Renal cortex interstitium (tissue), 15 donors: ENCODE measurements at places on chromosomes 1 and 21. TPM values are rescaled to one million over a fixed set of nuclear protein-coding genes. Genes with fewer than 3 reads are reported as not detected.

The SLAMF8 gene
- 0.96 TPM for polyA plus RNA-seq

The HAO2 gene
- polyA plus RNA-seq, result 75.5 TPM

The C1orf146 gene
- polyA plus RNA-seq, result 0.45 TPM

The TTLL7 gene
- 3.1 TPM for polyA plus RNA-seq

The CD52 gene
- 3.7 TPM for polyA plus RNA-seq

GRCh38 chr1:66506991-66507390 is 27.0 kb upstream of the SGIP1 start:
- no peak for DNase-seq

DNA sequence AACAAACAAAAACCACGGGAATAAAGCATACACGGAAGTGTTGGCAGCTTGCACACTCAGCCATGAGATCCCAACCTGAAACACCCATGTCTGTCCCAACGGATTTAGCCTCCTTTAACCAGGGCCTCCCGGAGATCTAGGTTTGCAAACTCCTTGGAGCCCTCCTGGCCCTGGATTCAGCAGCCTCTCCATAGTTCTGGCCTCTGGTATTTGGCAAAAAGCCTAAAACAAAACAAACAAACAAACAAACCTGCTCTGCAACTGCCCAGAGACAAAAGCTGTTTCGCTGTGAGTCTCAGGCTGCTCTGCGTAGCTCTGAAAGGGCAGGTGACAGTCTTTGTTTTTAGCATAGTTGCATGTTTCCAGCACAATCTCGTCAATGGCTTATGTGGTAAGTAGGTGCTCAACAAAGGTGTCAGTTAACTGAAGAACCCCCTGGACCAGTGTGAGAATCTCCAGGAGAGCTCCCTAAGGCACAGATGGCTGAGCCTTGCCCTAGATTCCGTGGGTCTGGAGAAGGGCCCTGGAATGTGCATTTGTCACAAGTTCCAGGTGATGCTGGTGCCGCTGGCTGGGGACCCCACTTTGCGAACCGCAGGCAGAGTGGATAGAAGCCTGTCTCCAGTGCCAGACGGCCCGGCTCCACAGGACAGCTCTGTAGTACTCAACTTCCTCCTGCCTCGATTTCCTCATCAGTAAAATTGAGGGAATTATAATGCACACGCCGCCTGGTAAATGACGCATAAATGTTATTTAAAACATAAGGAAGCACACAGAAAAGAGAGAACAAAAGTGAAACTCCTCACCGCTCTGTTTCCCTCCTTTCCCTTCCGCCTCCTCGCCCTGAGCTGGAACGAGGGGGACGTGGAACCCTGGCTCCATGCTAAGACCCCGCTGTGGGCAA is 86.2 kb downstream of the RIPK4 start:
- no peak for DNase-seq

DNA sequence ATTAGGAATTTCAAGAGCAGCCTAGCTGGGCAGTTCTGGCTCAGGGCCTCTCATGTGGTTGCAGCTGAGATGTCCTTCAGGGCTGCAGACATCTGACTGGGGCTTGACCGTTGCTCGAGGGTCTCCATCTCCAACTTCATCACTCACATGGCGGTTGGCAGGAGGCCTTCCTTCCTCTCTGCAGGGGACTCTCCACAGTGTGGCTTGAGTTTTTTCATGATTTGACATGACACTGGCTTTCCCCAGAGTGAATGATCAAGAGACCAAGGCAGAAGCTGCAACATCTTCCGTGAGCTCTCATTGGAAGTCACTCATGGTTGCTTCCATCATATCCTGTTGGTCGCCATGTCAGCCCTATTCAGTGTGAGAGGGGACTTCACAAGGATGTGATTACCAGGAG is 74.6 kb downstream of the RUNX3 start:
- no peak for DNase-seq

- DNase-seq, result no peak
Observed at GRCh38 chr1:100995198-100995988, 30.2 kb downstream of the DPH5 start.

GRCh38 chr1:236627727-236628408 is 23.6 kb upstream of the HEATR1 start:
- DNase-seq, result no peak

GRCh38 chr1:15740924-15741850 is 1.1 kb upstream of the TMEM82 start:
- peak; percentile 69 for DNase-seq

- DNase-seq, result no peak
Observed at GRCh38 chr1:69570356-69570755, 2.6 kb downstream of the LRRC7 start.

GRCh38 chr1:205102404-205102803 is 18.1 kb upstream of the TMEM81 start:
- no peak for DNase-seq

- DNase-seq, result no peak
Observed at GRCh38 chr1:186772228-186772627, 56.5 kb upstream of the PLA2G4A start.

DNA sequence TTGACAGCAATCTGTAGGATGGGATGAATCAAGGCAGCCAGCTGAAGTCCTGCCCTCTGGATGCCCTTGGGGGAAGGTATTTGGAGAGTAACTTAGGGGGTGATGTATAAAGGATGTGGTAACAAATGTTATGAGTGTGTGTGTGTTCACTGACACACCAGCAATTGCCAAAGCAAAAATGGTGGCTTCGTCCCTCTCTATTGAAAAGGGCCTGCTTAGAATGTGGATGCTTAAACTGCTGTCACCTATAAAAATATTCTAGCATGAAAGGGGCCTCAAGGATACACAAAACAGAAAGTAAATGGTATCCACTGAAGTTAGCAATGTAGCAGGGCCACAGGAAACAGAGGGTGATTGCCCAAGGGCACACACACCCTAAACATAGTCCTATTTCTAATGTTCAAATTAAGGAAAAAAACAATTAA is 15.1 kb upstream of the AIM2 start:
- no peak for DNase-seq

GRCh38 chr1:230971771-230972170 is 6.9 kb downstream of the TTC13 start:
- DNase-seq, result no peak

DNA sequence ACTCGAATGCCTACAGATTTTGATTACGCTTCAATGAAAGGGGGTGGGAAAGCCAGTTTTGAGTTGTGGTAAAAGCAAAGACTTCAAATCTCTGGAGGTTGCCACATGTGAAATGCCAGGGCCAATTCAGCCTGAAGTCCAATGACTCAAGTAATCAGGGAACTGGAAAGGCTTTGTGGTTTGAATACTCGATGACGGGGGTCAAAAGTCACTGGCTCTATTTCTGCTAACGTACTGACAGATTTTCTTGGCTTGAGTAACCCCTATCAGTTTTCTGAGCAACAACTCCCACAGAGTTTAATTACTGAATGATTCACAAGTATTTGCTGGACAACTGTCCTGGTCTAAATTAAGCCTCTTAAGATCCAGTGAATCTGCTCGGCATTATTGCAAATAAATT is 152.2 kb downstream of the SIPA1L2 start:
- DNase-seq, result peak; percentile 26
